ENCODE measurements at places on chromosomes 11 and 22.

DNA sequence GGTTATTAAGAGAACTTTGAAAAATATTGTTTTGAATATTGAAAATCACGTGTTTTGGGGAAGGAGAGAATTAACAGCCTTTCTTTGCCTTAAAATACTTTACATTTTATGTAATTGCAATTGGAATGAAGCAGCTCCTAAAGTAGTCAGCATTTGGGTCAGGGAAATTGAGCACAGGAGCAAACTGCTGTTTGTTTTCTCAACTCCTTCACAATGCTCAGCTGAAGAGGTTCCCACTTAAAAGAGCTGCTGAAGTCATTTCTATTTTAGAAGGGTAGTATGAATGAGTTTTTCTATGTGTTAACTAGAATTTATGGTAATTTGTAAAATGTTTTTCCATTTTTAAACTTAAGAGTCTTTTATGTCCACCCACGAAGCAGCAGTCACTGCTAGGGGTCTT is 8.1 kb upstream of the UCP2 start:
- DNase-seq = no peak

GRCh38 chr11:128419012-128419767 is 168.2 kb downstream of the ETS1 start:
- no peak for DNase-seq

DNA sequence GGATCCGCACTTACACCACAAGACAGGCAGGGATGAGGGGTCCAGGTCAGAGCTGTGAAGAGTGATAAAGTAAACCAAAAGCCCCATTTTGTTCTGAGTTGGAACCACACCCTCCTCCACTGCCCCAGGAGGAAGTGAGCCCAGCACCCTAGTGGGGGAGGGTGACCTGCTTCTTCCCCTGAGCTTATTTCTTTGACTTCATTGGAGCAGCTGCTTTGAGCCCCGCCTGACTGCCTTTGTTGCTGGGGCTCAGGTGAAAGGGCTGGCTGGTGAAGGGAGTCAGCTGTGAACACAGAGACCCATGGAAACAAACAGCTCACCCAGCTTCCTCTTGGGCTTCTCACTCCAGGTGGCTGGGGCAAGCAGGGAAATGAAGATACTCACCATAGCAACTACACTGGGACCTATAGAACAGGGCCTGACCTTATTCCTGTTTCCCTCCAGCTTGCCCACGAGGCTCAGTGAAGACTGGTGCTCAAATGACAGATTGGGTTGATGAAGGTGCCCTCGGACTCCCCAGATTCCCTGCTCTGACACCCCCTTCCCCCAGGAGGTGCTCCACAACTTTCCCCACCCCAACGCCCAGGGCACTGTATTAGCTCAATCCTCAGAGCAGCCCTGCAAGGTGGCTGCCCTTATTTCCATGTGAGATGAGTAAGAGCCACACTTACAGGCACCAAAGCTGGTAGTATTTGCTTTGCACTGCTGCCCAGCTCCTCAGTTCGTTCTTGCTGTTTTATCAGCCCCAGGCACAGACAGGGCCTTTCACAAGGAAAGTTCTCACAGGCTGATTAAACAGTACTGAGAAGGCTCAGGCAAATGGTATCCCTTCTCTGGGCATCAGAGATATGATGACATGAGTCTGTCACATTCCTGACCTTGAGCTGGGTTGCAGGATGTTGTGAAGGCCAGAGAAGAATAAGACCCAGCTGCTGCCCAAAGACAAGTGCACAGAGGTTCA is 2.4 kb downstream of the UCP2 start:
- DNase-seq = peak; percentile 20

DNA sequence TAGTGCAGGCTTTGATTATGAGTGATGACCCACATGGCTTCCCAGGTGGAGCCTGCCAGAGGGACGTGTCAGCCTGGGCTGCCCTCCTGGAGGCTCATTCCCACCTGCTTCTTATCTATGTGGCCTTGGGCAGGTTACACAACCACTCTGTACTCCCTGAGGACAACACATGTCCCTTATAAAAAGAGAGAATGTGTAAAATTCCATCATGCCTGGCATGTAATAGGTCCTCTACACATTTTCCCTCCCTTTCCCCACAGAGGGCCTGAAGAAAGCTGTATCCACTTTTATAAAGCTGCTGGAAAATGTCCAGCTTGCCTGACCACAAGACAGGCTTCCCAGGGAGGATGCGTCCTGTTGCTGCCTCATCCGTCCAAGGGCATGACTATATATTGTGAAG is 55.0 kb upstream of the VSTM5 start:
- peak; percentile 88 for DNase-seq

DNA sequence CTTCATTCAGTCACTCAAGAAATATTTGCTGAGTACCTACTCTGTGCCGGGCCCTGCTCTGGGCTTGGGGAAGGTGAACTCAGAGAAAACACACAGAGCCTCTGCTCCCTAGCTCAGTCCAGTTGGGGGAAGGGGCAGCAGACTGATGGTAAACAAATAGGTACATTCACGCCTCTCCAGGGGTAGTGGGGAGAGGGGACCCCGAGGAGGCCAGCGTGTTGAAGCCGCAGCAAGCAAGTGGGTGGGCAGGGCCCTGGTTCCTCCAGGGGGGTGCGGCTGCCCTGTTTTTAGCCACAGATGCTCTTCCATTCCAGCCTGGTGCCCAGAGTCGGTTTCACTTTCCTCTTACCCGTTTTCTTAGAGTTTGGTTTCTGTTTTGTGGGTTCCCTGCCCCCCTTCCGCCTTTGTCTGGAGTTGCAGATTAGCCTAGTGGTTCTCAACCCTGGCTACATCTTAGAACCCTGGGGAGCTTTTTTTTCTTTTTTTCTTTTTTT is 8.7 kb downstream of the DRAP1 start:
- DNase-seq = peak; percentile 26

GRCh38 chr11:63564784-63565350 is 1.7 kb upstream of the PLAAT2 start:
- no peak for DNase-seq

DNA sequence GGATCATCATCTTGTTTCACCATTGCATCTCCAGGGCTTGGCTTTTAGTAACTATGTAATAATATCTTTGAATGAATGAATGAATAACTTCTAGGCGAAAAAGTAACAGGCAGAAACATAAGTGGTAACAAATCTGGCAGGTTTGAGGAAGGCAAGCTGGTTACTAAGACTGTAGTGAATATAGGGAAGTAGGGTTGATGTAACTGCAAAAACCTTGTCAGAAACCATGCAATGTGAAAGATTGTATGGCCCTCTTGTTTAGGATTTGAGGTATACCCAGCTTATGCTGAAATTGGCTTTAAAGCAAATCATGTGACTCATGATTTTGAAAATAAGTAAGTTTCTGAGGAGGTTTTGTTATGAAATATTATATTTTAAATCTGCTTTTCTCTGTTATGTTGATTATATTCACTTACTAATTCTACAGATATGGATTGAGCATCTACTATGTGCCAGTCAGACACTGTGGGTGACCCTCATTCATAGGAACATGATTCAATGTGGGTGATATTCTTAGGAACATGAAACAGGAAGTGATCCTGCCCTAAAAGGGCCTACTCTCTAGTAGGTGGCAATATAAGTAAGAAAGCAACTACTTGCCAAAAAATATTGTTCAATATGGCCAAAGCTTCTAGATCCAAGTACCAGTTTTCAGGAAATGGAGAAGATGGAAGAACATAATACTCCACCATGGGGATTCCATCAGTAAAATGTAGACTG is 115.5 kb upstream of the CCDC90B start:
- no peak for DNase-seq

- no peak for DNase-seq
Observed at GRCh38 chr11:65380460-65381119, 1.9 kb downstream of the SLC25A45 start.

DNA sequence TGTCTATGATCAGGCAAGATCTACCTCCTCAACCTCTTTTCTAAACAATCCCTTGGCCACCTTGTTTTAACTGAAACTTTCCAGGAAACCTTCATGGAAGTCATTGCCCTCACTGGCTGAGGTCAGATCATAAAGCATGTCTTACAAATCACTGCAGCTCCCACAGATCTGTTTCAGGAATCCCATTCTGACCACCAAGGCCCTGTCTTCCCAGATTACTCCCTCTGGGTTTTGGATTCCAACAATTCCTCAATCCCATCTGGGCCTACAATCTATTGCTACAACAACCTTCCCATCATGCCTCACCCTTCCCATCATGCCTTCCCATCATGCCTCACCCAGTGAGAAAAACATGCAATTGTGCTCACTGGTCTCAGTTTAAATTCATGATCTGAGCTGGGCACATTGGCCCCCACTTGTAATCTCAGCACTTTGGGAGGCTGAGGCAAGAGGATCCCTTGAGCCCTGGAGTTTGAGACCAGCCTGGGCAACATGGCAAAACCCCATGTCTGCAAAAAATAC is 15.9 kb downstream of the ADAMTS15 start:
- peak; percentile 92 for DNase-seq

DNA sequence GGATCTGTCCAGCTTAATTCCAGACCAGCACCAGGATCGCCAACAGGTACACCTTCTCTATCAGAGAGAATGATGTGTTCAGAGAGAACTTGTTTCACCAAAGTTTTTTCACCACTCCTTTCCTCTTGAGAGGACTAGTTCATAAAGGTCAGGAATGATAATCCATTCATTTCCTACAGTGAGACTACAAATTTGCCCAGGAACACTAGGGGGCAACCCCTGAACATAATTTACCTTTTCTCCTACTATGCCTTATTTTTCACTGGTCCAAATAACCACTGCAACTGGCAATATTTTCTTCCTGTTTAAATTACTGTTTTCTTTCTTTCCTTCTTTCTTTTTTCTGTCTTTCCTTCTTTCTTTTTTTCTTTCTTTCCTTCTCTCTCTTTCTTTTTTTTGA is 22.5 kb downstream of the CAVIN3 start:
- no peak for DNase-seq

- DNase-seq = peak; percentile 79
Observed at GRCh38 chr22:23781511-23782183, 5.1 kb upstream of the SMARCB1 start.

DNA sequence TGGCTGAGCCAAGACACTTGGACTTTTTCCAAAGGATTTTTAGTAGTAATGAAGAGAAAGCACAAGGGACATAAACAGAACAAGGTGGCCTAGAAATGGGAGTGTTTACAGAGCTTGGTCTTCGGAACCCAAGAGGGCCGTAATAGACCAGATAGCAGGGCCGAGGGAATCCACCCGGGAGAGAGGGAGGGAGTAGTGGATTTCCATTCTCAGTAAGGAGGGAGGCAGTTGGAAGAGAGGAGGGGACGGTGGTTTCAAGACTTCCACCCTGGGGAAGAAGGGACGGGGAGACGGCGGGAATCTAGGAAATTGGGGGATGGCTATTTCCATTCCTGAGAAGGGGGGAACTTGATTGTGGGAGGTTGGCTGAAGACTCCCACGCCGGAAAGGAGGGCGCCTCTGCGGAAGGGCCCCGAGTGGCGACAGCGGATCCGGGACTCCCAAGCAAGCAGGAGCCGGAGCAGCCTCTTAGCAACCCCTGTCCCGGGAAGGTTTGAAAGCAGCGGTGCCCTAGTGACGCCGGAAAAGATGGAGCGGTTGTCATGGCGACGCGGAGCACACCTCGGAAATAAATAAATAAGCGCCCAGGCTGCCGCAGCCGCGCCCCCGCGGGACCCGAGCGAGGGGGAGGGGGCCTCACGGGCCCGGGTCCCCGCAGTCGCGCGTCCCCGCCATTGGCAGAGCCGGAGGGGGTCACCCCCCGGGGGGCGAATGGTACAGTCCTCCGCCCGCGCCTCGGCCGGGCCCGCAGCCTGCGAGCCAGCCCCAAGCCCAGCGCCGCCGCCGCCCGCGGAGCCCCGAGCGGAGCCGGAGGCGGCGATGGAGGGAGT is 31.6 kb downstream of the EIF3F start:
- DNase-seq = peak; percentile 74

DNA sequence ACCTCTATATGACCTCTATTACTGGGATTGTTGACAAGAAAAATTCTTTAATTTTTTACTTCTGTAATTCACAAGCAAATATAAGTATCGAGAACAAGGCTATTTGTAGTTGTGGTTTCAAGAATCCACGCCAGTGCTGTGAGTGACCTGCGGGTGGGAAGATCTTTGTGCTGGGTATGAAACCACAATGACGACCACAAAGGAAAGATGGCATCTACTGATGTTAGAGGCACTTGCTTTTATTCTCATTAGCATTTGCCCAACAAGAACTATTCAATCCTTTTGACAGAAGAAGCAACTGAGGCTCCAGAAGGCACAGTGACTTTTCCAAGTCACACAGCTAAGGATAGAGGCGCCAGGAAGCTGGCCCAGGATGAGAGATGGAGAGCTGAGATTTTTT is 1054.9 kb downstream of the TBC1D22A start:
- DNase-seq = no peak

- no peak for DNase-seq
Observed at GRCh38 chr11:108431370-108431769, 36.0 kb downstream of the C11orf65 start.

GRCh38 chr11:70301721-70302418 is 31.4 kb downstream of the PPFIA1 start:
- no peak for DNase-seq

- no peak for DNase-seq
Observed at GRCh38 chr22:16975155-16975885, 32.7 kb downstream of the GAB4 start.

DNA sequence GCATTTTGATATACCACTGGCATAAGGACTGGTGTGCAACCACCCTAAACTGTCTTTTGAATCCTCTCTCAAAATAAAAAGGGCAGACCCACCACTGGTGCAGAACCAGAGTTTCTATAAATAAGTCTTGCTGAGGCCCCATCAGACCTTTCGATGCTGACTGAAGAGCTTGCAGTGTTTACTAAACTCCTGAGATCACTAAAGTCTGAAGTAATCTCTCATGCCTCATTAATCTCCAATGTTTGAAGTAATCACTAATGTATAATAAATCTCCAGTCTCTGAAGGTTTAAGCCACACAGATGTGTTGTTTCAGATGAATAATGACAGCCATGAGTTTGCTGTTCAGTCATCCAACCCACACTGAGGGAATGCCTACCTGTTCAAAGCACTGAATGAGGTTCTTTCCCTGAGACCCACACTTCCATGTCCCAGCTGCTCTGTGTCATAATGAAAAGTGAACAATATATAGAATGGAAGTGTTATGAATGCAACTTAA is 50.6 kb upstream of the DEUP1 start:
- no peak for DNase-seq

- peak; percentile 94 for DNase-seq
Observed at GRCh38 chr22:42635531-42635930, 4.9 kb downstream of the ATP5MGL start.

- no peak for DNase-seq
Observed at GRCh38 chr11:118878163-118878563, 5.5 kb upstream of the CXCR5 start.

DNA sequence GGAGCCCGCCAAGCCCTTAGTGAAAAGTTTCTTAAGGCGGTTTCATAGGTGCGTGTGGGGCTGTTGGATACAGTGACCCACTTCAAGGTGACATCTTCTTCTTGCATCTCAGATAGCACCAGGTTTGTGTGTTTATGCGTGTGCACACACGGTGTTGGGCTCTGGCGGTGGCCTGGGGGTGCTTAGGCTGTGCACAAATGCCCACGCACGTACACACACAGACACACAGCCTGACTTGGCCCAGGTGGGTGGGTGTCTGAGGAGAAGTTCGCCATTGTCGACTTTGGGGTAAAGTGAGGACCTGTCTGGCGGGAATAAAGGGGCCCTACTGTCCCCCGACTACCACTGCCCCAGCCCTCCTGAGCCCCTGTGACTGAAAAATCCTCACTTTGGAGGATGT is 103.8 kb downstream of the KCNQ1 start:
- DNase-seq = no peak

- DNase-seq = peak; percentile 80
Observed at GRCh38 chr22:35568751-35569739, 28.4 kb downstream of the RASD2 start.

GRCh38 chr22:19111140-19111539 is 11.1 kb downstream of the DGCR2 start:
- no peak for DNase-seq

All from AG10803 (cell line).